Dermis blood vessel endothelial cell (primary cell): ENCODE measurements at places on chromosomes 4 and X. TPM values are rescaled to one million over a fixed set of nuclear protein-coding genes. Genes with fewer than 3 reads are reported as not detected.

UGT2B7 gene
- 0.09 and 0.34 TPM in 2 replicates for total RNA-seq

SLC34A2 gene
- 0.14 and 0.34 TPM in 2 replicates for total RNA-seq

GYG2 gene
- 0.23 and 0.68 TPM in 2 replicates for total RNA-seq

- no peak for DNase-seq
Measured at GRCh38 chr4:179130122-179130714, 1688.0 kb upstream of the AGA start.

- no peak for DNase-seq
Measured at GRCh38 chr4:4415806-4416805, 29.2 kb downstream of the NSG1 start.

DNA sequence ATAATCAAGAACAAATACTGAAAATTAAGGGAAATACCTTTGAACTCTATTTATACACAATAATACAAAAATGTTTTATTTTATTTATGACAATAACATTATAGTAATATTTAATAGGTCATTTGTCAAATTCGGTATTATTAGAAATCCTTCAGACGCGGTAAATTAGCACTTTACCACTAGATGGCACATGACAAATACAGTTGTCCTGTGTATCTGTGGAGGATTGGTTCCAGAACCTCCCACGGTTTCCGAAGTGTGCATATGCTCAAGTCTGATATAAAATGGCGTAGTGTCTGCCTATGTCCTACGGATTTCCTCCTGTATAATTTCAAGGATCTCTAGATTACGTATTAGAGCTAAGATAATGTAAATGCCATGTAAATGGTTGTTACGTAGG is 8.1 kb upstream of the LINC00632 start:
- no peak for DNase-seq

DNA sequence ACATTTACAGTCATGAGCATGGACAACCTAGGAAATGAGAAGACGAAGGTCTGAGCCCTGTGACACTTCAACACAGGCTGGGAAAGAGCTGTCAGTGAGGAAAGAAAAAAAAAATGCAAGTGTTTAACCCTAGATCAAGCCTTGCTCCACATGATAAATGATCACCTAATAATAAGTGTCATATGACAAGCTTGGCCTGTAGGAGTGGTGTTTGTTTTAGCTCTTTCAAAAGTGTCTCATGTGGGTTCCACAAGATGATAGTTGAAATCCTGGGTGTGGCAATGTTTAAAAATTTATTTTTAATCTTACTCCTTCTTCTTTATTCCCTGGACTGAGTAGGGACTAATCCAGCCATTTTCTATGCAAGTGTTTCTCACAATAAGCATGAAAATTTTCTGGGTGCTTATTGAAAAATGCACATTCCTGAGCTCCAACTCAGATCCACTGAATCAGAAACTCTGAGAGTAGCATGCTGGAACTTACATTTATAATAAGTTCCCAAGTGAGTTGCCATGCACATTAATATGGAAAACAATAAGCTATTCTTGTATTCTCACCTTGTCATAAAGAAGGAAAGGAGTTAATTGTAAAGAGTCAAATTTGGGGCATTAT is 138.3 kb downstream of the AREG start:
- DNase-seq, result no peak
